AG04449 (cell line): ENCODE measurements at places on chromosomes 1 and 21.
A peak's percentile ranks its signal among the peaks of the same experiment; 100 is the strongest.

GRCh38 chr21:37073417-37074196 is 553 bp downstream of the TTC3 start:
- no peak for DNase-seq

- no peak for DNase-seq
Measured at GRCh38 chr1:2544875-2545640, 11.1 kb upstream of the TNFRSF14 start.

GRCh38 chr1:116851846-116852245 is 57.9 kb upstream of the PTGFRN start:
- DNase-seq: no peak

GRCh38 chr21:46153247-46154154 is 1.9 kb downstream of the FTCD start:
- DNase-seq: no peak

DNA sequence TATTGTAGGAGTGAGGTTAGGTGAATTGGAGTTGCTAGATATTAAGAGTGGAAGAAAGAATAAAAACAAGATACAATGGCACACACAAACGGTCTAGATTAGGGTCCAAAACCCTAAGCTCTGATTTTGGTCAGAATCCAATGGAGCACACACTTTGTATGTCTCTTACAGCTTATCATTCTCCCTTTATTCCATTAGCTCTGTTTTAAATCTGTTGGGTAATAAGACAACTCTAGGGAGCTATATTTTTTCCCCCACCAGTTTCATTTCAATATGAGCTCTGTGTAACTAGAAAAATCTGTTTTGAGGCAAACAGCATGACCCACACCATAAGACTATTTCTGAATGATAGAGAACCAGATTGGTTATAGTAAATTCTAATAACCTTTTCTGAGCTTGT is 465.6 kb downstream of the ADGRL2 start:
- no peak for DNase-seq

- DNase-seq: no peak
Measured at GRCh38 chr1:234645964-234646363, 36.0 kb upstream of the IRF2BP2 start.

DNA sequence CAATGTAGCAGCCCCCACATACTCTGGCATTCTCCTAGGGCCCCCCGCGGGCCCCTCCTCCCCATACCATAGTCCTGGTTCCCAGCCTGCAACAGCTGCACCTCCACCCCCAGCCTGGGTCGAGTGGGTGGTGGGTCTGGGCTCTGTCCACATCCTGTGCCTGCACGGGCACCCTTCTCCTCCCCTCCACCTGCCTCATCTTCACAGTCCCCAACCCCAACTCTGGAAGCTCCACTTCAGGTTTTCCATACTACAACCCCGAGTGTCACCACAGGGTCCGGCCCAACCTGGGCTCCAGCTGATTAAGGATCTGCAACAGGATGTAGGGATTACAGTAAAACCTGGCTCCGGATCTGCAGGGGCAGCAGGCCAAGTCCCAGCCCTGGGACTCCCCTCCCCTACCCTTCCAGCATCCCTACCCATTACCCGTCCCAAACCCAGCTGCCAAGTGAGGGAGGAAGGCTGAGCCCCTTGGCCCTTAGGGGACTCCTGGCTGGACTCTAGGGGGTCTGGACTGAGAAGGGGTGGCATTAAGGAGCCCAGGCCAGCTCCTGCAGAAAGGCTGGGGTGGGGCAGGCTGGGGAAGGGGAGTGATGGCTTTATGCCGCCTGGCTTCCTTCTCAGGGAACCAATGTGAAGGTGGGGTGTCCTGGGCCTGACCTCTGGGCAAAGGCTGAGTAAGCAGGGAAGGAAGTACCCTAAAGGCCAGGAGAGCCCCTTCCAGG is 116.8 kb downstream of the CASZ1 start:
- DNase-seq: peak; percentile 12

DNA sequence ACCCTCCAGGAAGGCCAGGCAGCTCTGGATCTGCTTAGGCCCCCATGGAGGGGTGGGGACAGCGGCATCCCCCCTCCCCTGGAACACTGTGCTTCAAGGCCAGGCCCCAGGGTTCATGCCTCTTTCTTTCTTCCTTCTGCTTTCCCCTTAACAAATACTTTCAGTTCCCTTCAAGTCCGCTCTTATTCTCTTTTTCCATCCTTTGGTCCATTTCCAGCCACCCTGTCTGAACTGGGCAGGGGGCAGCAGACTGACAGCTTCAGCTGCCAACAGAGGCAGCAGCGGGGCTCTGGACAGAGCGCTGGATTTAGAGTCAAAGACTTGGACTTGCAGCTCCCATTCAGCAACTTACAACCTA is 1.1 kb upstream of the CD244 start:
- DNase-seq: no peak

- no peak for DNase-seq
Measured at GRCh38 chr1:1125945-1126344, 10.1 kb upstream of the C1orf159 start.
